Transverse colon (tissue), 4 donors: ENCODE measurements at places on chromosomes 2 and 18.
A peak's percentile ranks its signal among the peaks of the same experiment; 100 is the strongest.

GRCh38 chr2:33681364-33681757 lies 82.3 kb upstream of the FAM98A start:
- DNase-seq: no peak

- no peak for DNase-seq
Observed at GRCh38 chr2:173741759-173742158, 223.4 kb downstream of the SP3 start.

DNA sequence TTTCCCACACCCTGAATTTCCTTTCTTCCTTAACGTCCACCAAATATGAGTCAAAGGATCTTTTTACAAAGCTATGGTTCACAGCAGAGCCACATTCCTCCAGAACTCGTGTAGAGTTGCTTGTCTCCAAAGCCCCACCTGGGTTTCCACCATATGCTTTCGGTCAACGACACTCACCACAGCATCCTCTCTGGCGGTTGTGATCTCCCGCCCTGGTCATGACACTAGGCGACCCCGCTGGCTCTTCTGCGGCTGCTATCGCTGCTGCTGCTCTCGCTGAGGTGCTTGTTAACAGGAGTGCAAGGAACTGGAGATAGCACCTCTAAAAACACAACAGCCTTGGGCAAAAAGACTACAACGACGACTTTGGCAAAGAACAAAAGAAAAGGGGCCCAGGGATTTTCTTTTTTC lies 340 bp downstream of the SLC40A1 start:
- DNase-seq: peak; percentile 37

DNA sequence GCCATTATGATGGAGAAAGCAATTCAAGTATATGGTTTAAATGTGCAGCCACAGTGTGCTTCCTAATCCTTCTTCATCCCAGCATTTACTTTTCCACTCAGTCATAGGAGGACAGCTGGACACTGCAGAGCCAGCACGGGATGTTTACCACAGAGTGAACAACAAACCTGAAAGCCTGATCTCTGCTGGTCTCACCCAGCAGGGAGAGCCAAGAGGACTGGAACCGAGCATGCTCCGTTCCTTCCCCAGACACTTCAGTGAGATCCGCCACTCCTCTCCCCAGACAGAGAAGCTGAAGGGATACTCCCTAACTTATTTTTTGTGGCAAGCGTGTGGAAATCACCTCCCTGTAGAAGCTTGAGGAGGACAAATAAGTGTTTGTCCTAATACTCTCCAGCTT lies 23.2 kb upstream of the GORASP2 start:
- no peak for DNase-seq

DNA sequence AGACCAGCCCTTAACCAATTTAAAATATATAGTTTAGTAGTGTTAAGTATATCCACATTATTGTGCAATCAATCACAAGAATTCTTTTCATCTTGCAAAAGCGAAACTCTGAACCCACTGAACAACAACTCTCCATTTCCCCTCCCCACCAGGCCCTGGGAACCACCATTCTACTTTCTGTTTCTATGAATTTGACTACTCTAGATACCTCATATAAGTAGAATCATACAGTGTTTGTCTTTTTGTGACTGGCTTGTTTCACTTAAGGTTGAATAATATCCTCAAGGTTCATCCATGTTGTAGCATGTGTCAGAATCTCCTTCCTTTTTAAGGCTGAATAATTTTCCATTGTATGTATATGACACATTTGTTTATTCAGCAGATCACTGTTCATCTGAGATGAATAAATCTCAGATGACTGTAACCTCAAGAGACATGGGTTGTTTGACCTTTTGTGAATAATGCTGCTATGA lies 8.1 kb upstream of the SOS1 start:
- DNase-seq: peak; percentile 42

- DNase-seq: peak; percentile 32
Observed at GRCh38 chr2:64819774-64820688, 166.3 kb upstream of the SERTAD2 start.

- DNase-seq: no peak
Observed at GRCh38 chr2:30761226-30761625, 46.0 kb downstream of the CAPN13 start.

DNA sequence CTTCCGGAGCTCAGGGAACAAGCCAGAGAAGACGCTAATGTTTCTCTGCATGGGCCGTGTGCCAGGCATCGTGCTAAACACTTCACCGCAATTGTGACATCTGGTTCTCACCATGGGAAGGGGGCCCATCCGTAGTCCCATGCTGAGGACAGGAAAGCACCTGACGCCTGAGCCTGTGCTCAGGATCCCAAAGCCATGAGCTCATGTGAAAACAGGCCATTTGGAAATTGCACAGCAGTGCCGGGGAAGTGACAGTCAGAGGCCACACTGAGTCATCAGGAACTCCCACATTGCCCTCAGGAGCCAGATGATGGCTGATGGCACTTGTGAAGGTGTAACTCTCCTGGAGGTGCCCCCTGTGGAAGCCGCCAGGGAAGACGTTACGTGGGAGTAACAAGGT lies 141.0 kb downstream of the INHBB start:
- DNase-seq: no peak

GRCh38 chr18:50117863-50118262 lies 77.1 kb downstream of the MYO5B start:
- no peak for DNase-seq

- no peak for DNase-seq
Observed at GRCh38 chr2:235550946-235551345, 57.1 kb downstream of the AGAP1 start.

DNA sequence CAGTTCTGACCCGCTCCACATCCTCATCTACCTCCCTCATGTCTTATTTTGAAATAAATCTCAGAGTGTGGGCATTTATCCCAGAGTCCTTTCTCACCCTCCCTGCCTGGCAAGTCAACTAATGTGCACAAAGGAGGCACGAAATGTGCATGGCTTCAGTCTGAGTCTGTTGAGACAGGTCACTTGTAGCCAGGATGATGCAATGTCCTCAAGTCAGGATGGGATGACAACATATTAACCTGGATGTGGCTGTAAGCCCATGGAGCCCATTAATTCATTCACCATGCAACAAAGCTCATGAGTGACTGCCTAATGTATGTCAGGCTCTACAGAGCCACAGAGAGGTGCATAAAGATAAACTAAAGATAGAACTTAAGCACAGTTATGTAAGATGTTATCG lies 34.5 kb downstream of the KCNG3 start:
- DNase-seq: no peak

- DNase-seq: no peak
Observed at GRCh38 chr2:229196448-229196847, 74.6 kb downstream of the PID1 start.

DNA sequence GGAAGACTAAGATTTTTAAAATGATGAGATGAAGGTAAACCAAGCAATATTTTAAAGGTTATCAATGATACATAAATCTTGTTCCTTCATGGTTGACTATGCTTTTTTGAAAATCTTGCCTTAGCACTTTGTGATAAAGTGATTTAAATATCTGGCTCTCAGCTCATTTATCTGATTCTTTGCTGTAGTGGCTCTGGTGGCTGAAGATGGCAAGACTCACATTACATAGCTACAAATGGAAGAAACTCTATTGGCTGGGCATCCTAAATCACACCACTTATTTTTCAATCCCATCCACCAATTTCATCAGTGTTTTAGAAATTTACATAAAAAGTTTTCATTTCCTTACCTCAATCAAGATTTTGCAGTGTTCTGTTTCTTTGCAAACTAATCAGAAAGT lies 16.6 kb upstream of the APCDD1 start:
- DNase-seq: no peak

- DNase-seq: peak; percentile 82
Observed at GRCh38 chr2:136118819-136119716, 1.1 kb upstream of the CXCR4 start.

- no peak for DNase-seq
Observed at GRCh38 chr18:25465152-25465732, 113.3 kb upstream of the ZNF521 start.

DNA sequence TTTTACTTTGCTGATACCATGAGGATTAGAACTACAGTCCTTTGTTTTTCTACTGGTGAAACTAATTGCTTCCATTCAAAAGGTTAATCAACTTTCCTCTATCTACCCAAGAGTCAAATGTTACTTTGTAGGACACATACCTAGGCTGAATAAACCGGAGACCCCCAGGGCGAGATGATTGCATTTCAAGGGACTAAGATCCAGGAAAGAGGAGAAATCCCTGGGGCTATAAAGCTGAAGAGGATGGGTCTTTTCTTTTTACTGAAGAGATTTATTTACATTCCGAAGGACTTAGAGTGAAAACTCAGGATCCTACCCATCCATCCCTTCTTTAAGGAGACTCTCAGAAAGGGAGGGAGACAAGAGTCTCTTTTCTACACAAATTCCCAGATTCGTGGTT lies 331.9 kb downstream of the CDH19 start:
- no peak for DNase-seq

DNA sequence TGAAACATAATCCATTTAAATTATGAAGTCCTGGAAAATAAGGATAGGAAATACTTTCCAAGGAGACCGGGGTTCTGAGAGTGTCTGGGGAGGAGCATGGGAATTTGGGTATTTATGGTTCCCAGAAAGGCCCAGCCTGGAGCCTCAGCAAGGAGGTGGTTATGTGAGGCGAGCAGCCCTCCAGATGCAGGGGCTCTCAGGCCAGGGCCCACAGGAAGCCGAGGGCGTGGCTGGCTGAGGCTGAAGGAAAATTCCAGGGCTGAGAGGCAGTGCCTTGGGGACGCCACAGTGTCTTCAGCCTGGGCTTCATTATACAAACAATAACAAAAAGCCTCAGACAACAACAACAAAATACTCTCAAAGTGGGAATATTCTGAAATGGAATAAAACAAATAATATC lies 86.9 kb upstream of the SERPINE2 start:
- no peak for DNase-seq

DNA sequence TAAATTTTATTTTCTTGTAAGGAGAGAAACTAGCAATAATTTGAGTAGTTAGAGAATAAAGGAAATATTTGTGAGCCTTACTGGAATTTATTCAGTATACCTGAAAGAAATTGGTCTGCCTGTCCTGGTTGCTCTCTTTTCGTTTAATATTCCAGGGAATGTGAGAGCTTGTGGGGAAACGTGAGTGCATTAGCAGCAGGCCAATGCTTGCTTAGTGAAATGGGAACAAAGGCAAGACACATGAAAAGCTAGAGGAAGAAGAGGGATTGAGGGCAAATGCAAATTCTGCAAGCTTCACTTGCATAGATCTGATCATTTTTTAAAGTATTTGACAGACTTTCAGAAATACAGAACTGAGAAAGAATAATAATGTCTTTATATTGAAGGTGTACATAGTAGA lies 111.0 kb downstream of the ERBB4 start:
- DNase-seq: no peak

- DNase-seq: no peak
Observed at GRCh38 chr18:54184836-54185235, 39.6 kb downstream of the MBD2 start.

DNA sequence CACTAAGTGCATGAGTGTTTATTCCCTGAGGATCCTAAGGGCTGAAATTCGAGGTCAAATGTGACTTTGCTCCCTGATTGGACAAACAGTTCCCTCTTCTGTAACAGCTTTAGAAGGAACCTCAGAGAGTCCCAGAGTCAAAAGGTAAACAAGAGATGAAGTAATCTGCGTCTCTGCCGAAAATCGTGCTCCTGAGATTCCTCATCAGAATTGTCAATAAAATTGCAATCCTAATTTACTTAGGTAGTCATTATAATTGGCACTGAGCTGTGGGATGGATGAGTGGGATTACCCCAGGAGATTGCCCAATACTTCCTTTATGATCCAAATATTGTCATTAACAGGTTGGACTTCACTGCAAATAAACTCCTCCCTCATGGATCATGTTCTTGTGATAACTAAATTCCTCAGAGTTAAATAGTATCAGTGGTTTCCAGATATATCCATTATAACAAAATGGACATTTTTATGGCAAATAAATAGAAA lies 907 bp upstream of the SUCLG1 start:
- DNase-seq: no peak

DNA sequence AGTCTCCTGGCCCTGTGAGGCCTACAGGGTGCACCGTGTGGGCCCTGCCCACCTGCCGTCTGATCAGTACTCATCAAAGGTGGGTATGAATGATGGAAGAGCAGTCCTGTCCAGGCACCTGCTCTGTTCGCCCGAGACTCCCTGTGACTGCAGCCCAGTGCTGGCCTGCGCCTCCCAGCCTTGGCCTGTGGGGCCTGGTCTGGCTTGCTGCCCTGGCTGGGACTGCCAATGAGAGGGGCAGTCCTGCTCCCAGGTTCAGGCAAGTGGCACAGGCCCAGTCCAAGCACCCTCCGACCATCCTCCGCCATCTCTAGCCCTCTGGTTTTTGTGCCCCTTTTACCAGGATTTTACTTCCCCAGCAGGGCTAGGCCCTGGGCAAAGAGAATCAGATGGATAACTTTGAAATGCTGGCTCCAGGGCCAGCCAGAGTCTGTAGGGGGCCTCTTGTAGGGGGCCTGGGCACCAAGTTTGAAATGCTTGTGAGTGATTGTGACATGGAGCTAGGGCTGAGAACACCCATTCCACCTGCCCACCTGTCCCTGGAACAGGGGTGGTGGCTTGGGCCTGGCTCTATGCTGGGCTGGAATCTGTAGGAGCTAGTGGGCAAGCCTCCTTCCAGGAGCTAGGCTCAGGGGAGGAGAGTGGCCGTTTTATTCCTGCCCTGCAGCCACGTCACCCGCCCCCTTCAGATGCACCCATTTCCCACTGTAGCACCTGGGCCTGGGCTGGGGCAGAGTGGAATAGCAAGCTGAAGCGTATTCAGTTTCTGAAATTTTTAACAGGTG lies 8.7 kb upstream of the HS6ST1 start:
- DNase-seq: no peak
